ENCODE measurements at places on chromosomes 3 and 15. TPM values are rescaled to one million over a fixed set of nuclear protein-coding genes. Genes with fewer than 3 reads are reported as not detected.

The SLC24A5 gene
- total RNA-seq, result not detected

DNA sequence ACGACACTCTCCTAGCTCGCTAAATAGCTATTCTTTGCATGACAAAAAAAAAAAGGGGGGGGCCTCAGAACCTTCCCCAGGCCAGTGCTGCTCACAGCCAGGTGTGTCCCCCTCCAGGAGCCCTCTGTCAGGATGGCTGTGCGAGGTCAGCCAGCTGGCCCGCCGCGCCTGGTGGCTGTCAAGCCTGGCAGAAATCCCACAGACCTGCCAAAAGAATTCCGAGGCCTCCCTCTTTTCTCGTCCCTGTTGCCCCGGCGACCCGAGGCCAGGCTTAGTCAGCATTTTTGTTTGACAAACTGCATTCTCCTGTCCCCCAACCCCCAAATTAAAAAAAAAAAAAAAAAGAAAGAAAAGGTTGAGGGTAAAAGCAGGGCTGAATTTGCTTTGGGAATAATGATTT, 61.9 kb downstream of the TM4SF4 start:
- DNase-seq, result no peak

- no peak for DNase-seq
Measured at GRCh38 chr3:48306860-48307530, 26.5 kb downstream of the SPINK8 start.

- no peak for DNase-seq
Measured at GRCh38 chr3:9196020-9196419, 53.4 kb downstream of the SRGAP3 start.

Data from natural killer cell treated with Interleukin-12 subunit alpha and Interleukin-12 subunit beta and Interleukin-15 and Interleukin-18, amount 100 ng/mL, for 72 hours (primary cell).